ENCODE measurements at places on chromosomes 11 and 22. TPM values are rescaled to one million over a fixed set of nuclear protein-coding genes. Genes with fewer than 3 reads are reported as not detected.

Gene RGL4
- not detected for total RNA-seq

DNA sequence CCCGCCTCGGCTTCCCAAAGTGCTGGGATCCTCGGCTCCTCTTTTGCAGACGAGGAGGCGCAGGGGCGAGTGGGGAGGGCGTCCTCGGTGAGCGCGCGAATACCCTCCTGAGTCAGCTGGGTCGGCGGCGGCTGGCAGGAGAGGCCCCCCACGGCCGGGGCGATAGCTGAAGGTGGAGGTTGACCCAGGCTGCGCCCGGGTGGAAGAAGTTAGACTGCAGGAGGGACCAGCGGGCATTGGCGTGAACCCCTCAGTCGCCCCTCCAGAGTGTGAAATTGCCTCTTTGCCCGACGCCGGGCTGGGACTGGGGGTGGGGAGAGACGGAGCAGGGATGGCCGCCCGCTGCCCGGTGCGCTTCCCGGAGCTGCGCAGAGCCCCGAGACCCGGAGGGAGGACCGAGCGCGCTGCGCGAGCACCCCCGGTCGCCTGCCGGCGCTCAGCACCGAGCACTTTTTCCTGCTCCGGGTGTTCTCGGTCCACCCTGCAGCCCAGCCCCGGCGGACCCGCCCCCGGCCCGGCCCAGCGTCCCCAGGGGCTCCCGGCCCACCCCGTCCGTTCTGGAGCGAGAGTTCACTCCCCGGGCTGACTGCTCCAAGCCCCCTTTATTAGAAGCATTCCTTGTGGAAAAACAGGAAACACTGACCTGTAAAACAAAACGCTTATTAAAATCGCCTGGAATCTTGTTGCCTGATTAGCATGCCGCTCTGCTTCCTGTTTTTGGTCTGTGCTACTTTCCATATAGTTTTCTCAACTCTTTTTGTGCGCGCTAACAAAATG, 13.7 kb upstream of the CPT1A start:
- no peak for DNase-seq

- DNase-seq = no peak
These were observed 33.2 kb upstream of the CAVIN3 start for GRCh38 chr11:6353367-6353987.

- no peak for DNase-seq
These were observed 38.0 kb downstream of the JHY start for GRCh38 chr11:122920579-122920978.

- DNase-seq = no peak
These were observed 28.2 kb downstream of the CARD18 start for GRCh38 chr11:105111145-105111944.

DNA sequence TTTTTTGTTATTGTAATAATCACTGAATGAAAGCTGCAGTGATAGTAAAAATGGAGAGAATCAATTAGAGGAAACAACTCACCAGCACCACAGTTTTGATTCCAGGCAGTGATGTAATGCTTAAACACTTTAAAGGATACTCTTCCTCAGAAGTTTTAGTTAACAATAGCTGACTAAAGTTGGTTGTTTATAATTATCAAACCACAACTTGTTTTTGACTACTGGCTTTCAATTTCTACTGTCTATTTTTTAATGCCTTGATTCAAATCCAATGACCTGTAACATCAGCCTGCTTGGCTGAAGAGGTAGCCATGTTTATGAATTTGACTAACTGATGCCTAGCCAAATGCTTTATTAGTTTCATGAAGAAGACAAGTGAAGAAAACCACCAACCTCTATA, 18.2 kb upstream of the CASP12 start:
- no peak for DNase-seq

Gene RTN4RL2
- 0.81 TPM for total RNA-seq

Gene OR4A16
- total RNA-seq = not detected

Gene GSTP1
- total RNA-seq = 509 TPM

DNA sequence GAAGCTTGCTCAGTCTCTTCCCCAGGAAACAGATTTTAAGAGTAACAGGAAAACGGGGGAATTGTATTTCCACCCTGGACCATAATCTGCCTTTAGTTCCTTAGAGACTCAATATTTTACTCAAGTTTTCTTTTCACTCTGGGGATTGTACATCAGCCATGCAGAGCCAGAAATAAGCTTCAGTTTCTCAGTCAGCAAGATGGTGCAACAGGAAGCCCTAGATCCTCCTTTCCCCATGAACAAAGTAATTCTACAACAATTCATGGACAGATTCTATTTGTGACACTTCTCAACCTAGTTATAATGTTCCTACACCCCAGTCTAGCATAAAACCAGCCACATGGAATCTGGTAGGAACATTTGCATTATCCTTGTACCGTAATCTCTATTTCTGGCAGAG, 24.7 kb downstream of the OR8B2 start:
- no peak for DNase-seq

- DNase-seq = no peak
These were observed 25.0 kb upstream of the PRSS23 start for GRCh38 chr11:86775361-86775760.

DNA sequence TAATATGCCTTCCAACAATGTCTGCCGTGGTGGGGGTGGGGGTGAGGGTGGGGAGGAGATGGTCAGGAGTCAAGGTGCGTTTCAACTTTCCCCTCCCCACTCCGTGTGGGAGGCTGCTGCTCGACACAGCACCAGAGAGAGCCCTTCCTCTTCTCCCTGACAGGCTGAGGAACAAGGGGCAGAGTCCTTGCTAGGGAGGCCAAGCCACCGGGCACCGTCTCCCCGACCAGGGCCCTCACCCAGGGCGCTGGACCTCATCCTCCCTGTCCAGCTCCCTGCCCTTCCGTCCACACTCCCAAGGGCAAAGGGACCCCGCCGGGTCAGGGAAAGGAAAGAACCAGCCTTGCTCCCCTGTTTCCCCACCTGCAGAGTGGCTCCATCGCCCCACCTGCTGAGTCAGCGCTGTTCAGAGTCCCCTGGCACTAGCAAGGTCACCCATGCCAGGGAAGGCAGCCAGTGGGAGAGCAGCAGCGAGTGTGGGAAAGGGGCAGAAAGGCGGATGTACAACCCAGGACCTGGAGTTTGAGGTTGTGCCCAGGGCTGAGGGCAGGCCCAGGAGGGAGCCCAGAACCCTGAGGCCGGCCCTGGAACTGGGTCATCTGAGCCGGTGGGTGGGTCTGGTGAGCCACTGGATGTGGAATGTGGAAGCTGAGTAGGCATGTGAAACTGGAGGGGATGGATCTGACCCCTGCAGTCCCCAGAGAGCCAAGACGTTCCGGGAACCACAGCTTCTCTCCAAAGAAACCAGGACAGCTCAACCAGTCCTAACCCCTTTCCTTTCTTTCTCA, 47.2 kb downstream of the BUD13 start:
- DNase-seq = no peak

GRCh38 chr11:131025020-131025419, 108.7 kb upstream of the SNX19 start:
- DNase-seq = no peak
